ENCODE measurements at places on chromosomes 7 and 10.

GRCh38 chr7:46028246-46028645 is 107.2 kb upstream of the IGFBP3 start:
- no peak for DNase-seq

DNA sequence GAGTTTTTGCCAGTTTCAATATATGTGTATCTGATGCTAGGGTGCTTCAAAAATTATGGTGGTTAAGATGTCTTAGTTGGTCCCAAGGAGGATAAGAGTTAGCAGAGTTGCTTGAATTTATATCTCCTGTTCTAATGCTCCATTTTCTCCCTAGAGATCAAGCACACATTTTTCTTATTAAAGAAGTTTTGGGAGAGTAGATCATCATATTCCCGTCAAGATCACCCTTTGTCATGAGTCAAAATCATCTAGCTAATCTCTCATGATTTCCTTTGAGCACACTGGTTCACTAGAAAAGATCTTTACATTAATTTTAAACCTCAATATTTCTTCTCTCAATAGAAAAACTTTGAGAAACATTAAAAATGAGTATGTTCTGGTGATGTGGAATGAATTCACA is 429.9 kb upstream of the SEMA3A start:
- no peak for DNase-seq

- DNase-seq = no peak
These were observed 76.4 kb downstream of the AGMO start for GRCh38 chr7:15485431-15485830.

- DNase-seq = peak; percentile 40
These were observed at the start of gene MKX for GRCh38 chr10:27745732-27746396. Gene MKX, minus strand, starts transcription at chr10:27745819. Its CDS starts 2,404 bp downstream, at chr10:27743415.

GRCh38 chr7:77913977-77914607 is 115.5 kb downstream of the PHTF2 start:
- no peak for DNase-seq

DNA sequence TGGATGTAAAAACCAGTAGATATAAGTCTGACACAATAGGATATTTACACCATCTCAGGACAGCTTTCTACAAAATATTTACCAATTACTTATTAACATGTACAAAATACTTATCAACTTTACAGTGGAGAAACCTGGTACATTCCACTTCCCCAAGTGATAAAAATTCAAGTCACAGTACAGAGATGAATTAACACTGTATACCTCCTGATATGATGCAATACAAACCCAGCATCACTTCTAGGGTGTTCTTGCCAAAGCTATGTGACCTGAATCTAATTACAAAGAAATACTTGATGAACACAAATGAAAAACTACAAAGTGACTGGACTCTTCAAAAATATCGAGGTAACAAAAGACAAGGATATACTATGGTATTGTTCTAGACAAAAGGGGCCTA is 156.4 kb upstream of the FGFR2 start:
- DNase-seq = no peak

DNA sequence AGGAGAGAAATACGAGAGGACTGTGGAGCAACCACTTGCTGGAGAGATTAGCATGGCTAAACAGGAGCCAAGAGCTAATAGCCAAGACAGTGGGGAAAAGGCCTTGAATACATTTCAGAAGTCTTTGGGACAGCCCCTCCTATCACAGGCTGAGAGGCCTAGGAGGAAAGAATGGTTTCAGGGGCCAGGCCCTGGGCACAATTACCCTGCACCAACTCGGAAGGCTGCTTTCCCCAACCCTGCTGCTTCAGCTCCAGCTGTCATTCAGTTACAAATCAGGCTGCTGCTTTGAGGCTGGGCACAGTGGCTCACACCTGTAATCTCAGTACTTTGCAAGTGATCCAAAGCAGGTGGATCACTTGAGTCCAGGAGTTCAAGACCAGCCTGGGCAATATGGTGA is 32.0 kb upstream of the SLC35G1 start:
- DNase-seq = no peak

DNA sequence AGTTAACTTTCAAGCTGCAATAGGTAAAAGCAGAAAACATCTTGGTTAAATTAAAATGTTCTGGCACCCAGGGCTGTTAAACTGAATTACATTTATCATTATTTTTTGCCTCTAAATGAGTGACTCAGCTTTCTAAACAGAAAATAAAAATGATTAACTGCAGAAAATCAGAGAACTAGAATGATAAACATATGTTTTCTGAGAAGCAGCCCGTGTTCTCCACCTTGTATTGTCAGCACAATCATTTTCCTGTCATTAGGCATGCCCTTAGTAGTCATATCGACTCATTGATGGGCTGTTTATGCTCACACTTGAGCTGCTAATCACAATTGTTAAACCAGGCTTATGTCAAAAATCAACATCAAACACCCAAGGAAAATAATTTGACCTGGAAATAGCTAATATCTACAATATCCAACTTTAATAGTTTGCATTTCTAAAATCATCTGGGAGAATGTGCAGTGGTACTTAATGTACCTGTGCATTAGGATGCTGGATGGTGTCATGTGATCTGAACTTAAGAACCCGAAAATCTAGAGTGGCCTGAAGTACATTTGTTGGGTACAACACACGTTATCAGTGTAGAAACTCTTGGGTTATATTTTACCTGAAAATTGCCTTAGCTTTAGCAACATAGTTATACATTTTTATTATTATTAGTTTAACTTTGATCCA is 2.3 kb downstream of the MDFIC start:
- no peak for DNase-seq

DNA sequence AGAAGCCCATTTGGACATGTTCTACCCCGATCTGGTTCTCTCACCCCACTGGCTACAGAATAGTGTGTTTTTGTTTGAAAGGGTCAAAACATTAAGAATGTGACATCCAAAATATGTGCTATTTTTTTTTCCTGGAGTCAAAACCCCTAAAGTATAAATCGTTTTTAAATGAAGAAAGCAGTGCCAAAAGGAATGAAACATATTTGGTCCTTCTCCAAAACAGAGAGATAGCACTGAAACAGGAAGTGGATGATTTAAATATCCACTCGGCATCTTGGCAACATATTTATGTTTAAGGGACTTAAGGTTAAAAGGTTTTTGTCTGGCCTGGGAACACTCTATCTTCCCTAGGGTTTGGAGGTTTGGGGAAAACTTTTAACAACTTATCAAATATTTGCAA is 32.3 kb downstream of the CALD1 start:
- DNase-seq = no peak

GRCh38 chr10:44520651-44521050 is 135.8 kb upstream of the CXCL12 start:
- no peak for DNase-seq

- DNase-seq = no peak
These were observed 71.8 kb downstream of the ZEB1 start for GRCh38 chr10:31390804-31391203.

DNA sequence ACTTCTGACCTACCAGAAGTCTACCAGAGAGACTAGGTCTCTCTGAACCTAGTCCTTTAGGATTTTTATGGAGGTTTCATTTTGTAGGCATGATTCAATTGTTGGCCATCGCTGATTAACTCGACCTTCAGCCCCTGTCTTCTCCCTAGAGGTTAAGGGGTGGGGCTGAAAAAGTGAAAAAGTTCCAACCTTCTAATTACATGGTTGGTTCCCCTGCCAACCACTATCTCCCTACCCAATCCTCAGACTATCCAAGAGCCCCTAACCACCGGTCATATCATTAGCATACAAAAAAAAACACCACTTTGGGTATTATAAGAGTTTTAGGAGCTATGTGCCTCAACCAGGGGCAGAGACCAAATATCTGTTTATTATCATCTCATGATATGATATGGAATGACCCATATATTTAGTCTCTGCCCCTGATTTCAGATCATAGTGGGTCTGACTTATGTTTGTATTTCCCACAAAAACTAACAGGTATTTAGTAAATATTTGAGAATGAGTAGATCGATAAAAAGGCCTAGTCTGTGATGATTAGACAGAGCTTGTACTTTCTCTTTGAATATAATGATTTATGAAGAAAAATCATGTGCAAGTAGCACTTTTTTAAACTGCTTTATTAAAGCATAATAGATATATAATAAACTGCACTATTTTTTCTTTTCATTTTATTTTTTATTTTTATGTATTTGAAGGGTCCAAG is 35.8 kb downstream of the DNAJC9 start:
- no peak for DNase-seq

DNA sequence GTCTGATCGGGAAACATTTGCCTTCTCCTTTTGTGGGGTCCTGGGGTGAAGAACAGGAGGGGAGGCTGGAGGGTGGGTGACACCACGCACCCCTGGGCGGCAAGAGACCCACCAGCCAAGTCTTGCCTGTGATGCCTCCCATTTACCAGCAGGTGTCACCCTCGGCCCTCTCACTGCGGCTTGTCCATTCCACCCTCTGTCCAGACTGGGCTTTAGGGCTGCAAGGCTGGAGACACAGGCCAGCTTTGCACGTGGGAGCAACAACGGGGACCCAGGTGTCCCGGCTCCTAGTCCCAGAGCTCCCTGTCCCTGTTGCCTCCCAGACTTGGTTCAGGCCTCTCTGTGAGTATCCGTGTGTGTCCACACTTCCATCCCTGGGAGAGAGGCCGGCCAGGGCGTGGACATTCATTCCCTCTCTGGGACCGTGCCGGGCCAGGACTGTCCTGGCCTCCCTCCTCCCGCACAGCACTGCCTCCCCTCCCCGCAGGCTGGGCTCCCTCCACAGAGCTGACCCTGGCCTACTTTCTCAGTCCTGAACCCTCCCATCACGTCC is 36.2 kb upstream of the GTF2IRD1 start:
- DNase-seq = peak; percentile 50

GRCh38 chr7:22114440-22114981 is 168.8 kb upstream of the CDCA7L start:
- no peak for DNase-seq

DNA sequence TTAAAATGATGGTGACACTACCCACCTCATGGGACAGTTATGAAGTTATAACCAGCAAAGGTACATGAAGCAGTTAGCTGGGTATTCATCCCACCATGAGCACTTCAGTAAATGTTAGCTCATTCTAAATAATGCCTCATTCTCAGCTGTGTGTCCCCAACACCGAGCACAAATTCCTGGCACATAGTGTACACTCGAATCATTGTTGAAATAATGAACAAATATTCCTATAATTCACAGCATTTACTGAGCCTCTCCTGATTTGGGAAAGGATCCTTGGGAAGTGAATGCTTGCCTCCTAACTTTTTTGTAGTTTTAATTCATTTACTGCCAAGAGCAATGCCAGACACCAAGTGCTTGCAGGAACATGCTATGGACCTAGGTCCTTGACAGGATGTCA is 235.2 kb downstream of the DGKI start:
- no peak for DNase-seq

DNA sequence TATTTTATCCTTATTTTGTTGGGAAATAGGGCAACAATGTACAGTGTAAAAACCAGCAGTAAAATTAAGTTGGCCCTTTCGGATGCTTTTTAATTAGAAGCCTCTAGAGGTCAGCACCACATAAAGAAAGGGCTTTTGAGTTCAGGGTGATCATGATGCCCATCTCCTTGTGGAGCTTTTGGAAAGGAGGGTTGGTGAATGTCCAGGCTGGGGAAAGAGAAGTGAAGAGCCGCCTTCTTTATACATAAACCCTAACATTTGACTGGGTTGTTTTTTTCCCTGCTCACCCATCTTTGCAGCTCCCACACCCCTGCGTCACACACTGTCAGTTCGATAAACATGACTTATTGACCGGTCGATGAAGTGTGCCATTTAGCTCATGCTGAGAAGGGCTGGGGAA is 29.8 kb downstream of the MTURN start:
- no peak for DNase-seq

DNA sequence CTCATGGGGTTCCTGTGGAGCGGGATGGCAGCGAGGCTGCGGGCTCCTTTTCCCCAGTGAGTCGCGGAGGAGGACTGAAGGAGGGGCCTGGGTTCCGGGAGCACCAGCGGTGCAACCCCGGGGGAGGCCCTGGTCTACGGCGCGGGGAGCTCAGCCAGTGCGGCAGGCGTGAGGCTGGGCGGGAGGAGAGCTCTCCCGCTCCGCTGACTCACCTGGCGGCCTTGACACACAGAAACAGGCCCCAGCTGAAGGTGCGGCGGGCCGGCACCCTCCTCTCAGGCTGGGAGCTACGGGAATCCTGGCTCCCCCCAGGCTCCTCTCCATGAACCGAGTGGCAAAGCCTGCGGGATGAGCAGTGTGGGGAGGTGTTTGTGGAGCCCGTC is 6.8 kb upstream of the NOM1 start:
- no peak for DNase-seq

- DNase-seq = no peak
These were observed 774.1 kb upstream of the AUTS2 start for GRCh38 chr7:68823996-68824780.

GRCh38 chr10:119333146-119333792 is 125.9 kb downstream of the GRK5 start:
- no peak for DNase-seq

DNA sequence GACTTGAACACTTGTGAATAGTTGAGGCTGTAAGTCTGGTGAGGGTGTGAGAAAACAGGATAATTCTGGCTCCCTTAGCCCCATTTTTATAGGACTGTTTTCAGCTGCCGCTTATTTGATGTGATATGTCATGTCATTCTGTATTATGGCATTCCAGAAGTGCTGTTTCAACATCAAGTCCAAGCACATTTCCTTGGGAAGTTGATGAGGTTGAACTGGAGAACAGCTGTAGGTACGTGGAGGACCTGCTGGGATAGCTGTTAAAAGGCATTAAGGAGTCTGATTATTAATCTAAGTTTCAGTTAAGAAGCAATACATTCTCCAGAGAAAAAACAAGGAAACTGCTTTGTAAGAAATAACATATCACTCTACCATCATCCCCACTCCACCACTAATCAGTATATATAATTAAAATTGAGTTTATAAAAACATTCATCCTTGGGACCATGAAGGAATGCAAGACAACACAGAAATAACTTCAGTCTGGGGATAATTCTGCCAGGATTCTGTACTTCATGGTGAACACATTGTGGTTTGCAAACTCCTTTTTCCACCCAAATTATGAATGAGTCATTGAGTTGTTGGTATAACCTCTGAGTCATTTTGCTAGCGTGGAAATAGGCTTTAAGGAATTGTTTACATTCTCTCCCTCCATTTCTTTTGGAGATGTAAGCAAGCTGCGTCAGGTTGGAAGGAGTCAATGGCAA is 39.9 kb upstream of the TMEM229A start:
- DNase-seq = no peak

- DNase-seq = no peak
These were observed 314.3 kb upstream of the ZMIZ1 start for GRCh38 chr10:78754269-78755062.
